ENCODE measurements at places on chromosomes 2 and 18. TPM values are rescaled to one million over a fixed set of nuclear protein-coding genes. Genes with fewer than 3 reads are reported as not detected.

ARHGAP25 gene
- 3.1 TPM for total RNA-seq

ABCG8 gene
- not detected for total RNA-seq

CFAP210 gene
- 0.12 TPM for total RNA-seq

RAB6C gene
- not detected for total RNA-seq

DNA sequence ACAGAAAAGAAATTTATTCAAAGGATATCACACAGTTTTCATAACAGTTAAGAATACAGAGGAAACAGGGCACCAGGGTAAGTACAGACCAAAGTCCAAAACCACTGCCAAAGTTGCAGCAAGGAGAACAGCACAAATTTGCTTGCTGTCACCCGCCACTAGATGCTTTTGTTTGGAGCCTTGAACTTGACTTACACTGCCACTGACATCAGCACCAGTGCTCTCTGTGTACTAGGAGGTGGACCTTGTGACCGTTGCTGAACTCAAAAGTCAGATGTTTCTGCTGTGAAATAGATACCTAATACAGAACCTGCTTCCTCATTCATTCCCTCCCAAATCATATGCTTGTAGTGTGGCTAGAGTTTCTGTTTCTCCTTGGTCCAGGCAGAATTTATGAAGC, 578.3 kb upstream of the TMEFF2 start:
- DNase-seq: no peak
